SK-MEL-5 (cell line): ENCODE measurements at places on chromosomes 7 and 10. TPM values are rescaled to one million over a fixed set of nuclear protein-coding genes. Genes with fewer than 3 reads are reported as not detected.

SRRT gene
- total RNA-seq = 42.2 and 49.8 TPM in 2 replicates

GNG11 gene
- 35.8 and 40.3 TPM in 2 replicates for total RNA-seq

CYP3A5 gene
- not detected in 2 replicates for total RNA-seq

OR6B1 gene
- not detected in 2 replicates for total RNA-seq

TRPV5 gene
- not detected in 2 replicates for total RNA-seq

UCN3 gene
- total RNA-seq = not detected in 2 replicates

GTF2IRD2 gene
- total RNA-seq = 5.6 and 7.9 TPM in 2 replicates

CACNB2 gene
- not detected in 2 replicates for total RNA-seq

RAB19 gene
- not detected in 2 replicates for total RNA-seq

CRCP gene
- 38.3 and 45.4 TPM in 2 replicates for total RNA-seq

WNT8B gene
- total RNA-seq = not detected in 2 replicates

HECW1 gene
- total RNA-seq = under 0.01 TPM in 1 of 2 replicates, not detected in the other

TAS2R3 gene
- total RNA-seq = 0.40 and 0.87 TPM in 2 replicates
